ENCODE measurements at places on chromosomes 13 and 19.
A peak's percentile ranks its signal among the peaks of the same experiment; 100 is the strongest.

DNA sequence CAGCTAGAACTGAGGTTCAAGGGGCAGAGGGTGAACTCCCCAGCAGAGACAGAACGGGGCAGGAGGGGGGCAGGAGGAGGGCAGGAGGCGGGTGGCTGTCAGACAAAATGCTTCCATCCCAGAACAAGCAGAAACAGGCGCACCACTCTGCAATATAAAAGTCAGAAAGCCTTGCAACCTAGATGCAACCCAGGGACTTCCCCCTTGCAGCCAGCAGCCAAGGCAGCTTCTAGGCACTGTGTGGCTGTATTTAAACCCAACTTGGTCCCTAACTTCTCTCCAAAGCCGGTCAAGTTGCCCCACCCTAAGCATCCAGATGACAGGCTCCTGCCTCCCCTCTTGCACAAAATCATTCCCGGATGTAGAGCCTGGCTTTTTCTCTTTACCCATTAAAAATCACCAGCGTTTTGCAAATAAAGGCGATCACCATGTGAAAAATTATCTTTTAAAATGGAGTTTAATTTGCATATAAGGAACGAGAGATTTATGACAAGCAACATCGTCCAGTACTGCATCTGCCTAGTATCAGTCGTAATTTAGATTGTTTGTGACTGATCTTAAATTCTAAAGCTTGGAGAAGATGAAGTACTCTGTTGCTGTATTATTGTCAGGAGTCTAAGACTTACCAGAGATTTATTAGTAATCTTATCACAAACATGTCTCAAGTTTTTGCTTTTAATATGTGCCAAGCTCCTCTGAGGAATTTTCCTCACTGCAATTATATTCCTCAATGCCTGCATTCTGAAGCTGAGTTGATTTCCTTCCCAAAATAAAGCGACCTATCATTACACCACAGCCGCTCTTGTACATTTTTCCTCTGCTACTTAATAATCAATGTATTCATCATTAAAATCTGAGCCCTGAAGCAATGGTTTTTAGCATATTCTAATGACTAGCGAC is 307.1 kb upstream of the ZNF507 start:
- no peak for DNase-seq

DNA sequence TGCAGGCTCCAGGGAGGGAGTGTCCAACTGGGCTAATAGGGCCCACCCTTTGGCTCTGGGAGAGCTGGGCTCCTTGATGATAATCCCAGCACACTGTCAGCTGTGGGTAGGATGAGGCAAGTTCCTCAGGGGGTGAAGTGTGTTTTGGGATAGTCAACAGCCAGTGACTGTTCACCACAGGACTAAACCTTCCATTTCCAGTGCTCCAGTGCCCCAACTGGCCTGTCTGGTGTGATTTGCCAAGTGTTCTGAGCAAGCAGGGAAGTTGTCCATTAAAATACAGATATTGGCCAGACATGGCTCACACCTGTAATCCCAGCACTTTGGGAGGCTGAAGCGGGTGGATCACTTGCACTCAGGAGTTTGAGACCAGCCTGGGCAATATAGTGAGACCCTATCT is 150.9 kb downstream of the TM9SF2 start:
- no peak for DNase-seq

DNA sequence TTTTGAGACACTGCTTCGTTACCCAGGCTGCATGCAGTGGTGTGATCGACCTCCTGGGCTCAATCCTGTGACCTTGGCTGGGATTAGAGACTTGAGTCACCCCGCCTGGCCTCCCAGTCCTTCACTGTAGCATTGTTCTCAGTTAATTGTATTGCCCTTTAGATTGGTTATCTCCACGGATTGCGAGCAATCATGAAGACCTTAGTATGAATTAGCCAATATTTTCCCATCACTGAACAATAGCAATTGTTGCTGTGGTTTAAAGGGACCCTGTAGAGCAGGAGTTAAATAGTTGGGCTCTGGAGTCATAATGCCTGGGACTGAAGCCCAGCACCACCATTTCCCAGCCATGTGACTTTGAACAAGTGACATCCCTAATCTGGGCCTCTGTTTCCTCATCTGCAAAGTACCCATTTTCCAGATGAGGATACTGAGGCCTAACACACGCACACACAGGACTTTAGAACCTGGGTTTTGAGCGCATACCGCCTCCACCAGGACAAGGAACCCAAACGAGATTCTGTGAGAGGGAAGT is 8.4 kb downstream of the PPP1R14A start:
- DNase-seq: no peak

GRCh38 chr13:65453982-65454381 is 1776.2 kb downstream of the PCDH9 start:
- DNase-seq: no peak

- DNase-seq: no peak
These were observed 233.1 kb downstream of the ZNF536 start for GRCh38 chr19:30605333-30605732.

DNA sequence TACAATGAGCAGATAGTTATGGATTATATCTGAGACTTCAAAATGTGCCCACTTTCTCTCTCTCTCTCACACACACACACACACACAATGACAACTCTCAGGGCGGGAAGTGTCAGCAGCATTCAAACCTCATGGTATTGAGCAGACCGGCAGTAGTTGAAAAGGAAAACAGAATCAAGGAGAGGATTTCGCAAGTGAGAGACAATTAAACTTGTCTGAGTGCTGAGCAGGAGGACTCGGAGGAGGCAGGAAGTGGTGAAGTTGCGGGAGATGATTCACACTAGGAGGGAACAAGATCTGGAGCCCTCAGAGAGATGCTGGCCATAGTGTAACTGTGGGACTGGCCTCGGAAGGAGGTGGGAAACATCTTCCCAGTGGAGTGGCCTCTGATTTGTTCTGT is 353.1 kb downstream of the EFNB2 start:
- peak; percentile 58 for DNase-seq

GRCh38 chr13:99501184-99501847 is at the start of gene TM9SF2:
Gene TM9SF2, plus strand, starts transcription at chr13:99501472. Its CDS starts 135 bp downstream, at chr13:99501607.
- peak; percentile 98 for DNase-seq

- DNase-seq: no peak
These were observed 24.2 kb upstream of the SLC46A3 start for GRCh38 chr13:28743020-28743419.

- DNase-seq: no peak
These were observed 9.2 kb downstream of the CUL4A start for GRCh38 chr13:113218586-113218985.

DNA sequence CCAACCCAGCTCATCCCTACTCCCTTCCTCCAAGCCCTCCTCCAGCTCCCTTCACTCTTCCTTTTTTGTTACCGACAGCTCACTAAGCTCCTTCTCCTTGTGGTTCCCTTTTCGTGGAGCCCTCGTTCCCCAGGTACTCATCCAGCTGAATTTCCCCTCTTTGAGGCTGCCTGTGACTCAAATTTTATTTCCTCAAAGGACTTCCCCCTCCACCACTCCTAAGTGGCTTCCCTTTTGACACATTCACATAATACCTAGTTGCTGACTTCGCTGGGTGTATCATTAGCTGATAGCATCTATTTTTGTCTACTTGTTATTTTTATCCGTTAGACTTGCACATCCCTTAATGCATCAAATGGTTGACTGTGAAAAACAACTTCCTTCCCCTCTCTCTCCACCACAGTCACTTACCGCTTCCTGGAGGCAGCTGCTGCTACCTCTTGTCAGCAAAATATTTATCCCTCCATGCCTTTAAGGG is 14.5 kb downstream of the FFAR2 start:
- no peak for DNase-seq

DNA sequence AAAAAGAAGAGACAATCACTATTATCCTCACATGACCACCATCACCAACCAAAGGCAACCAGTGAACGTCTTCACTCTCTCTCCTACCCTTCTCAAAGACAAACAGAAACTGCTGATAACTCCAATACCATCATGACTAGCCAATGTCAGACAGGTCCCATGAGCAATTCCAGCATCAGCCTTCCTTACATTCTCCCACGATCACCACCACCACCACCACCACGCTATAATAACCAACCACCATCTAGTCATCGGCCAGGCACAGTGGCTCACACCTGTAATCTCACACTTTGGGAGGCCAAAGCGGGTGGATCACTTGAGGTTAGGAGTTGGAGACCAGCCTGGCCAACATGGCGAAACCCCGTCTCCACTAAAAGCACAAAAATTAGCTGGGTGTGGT is 3.9 kb downstream of the MYO1F start:
- DNase-seq: no peak

GRCh38 chr19:47058621-47059022 is 10.2 kb upstream of the TMEM160 start:
- DNase-seq: no peak

DNA sequence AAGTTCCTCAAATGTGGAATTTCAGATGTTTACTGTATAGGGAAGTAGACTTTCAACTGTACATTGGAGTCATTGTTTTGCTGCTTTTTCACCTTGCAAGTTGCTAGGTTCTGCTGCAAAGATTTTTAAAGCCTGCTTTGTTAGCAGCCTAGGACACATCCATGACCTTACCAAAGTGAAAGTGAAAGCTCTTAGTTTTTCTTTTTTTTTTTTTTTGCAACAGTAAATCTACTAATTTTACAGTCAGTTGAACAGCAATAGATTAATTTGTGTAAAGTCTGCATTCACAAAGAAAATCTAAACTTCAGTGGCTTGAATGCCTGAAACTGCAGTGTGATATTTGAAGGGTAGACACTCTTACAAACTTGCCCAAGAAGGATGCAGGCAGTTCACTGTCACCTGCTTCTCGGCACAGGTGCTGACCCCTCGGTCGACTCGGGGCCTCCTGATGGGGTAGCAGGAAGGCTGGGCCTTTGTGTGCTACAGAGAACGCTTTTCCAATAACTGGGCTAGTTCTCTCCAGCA is 5.0 kb upstream of the MTIF3 start:
- DNase-seq: no peak

- DNase-seq: no peak
These were observed 112.8 kb downstream of the NALCN start for GRCh38 chr13:101303521-101303920.
